ENCODE measurements at places on chromosomes 1 and 21. TPM values are rescaled to one million over a fixed set of nuclear protein-coding genes. Genes with fewer than 3 reads are reported as not detected.

DNA sequence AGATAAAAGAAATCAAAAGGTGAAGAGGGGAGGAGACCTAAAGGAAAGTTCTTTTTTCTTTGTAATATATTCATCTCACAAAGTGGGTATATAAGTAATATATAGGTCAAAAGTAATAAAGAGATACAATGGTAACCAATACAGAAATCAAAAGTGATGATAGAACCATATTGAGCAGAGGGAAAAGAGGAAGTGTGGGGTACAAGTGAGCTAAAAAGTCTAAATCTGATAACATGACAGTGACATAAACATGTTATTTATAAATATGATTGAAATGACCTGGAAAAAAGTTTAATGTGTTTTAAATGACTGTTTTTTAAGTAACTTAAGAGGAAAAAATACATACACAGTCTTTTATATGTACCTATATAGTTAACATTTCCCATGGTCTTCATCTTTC is 70.5 kb downstream of the MRPL39 start:
- DNase-seq = no peak

- DNase-seq = no peak
Measured at GRCh38 chr1:153058826-153059784, 1.8 kb upstream of the SPRR2A start.

- DNase-seq = no peak
Measured at GRCh38 chr1:38062361-38063288, 16.0 kb upstream of the POU3F1 start.

DNA sequence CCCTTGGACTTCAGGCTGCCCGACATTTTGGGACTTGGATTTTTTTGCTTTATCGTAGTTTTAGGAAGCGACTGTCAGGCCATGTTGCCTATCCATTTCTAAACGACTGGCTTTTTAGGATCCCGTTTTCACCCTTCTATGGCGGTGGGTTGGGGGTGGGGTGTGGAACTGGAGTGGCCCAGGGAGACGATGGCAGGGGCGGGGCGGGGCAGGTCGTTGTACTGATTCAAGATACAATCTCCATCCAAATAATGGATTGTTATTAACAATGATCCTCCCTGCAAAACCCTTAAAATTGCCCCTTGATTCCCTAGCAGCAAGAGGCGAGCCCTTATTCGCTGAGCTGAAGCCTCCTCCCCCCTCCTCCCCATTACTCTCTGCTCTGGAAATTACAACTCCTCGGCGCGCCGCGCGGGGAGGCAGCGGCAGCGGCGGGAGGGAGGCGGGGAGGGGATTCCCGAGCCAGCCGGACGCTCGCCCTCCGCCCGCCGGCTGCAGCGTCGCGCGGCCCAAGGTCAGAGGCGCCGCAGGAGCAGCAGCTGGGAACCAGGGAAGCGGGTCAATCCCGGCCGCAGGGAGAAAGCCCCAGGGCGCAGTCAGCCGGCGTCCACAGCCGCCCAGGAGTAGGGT is at the start of gene TRIM67:
Gene TRIM67, plus strand, starts transcription at position 392 of the 630 bp plus-strand sequence. CDS start 912 bp downstream, outside the sequence.
- no peak for DNase-seq

GRCh38 chr1:107009281-107009680 is 47.2 kb upstream of the PRMT6 start:
- DNase-seq = no peak

DNA sequence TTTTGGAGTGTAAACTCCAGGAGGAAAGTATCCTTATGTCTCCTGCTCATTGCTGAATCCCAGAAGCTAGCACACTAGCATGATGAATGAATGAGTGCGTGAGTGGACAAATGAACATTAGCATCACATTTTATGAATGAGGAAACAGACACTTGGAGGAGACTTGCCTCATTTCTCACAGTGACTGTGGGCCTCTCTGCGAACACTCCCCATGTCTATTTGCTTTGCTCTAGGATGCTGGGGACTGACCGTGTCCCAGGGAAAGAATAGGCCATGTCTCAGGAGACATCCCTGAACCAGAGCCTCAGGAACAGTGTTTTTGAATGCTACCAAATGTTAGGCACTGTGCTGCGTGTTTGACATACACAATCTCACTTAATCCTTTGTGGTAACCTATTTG is 140.9 kb downstream of the OMA1 start:
- no peak for DNase-seq

- DNase-seq = no peak
Measured at GRCh38 chr1:190477762-190478148, at the start of gene BRINP3. Gene BRINP3, minus strand, starts transcription at chr1:190477864.

- DNase-seq = no peak
Measured at GRCh38 chr1:182149411-182149965, 88.0 kb upstream of the ZNF648 start.

DNA sequence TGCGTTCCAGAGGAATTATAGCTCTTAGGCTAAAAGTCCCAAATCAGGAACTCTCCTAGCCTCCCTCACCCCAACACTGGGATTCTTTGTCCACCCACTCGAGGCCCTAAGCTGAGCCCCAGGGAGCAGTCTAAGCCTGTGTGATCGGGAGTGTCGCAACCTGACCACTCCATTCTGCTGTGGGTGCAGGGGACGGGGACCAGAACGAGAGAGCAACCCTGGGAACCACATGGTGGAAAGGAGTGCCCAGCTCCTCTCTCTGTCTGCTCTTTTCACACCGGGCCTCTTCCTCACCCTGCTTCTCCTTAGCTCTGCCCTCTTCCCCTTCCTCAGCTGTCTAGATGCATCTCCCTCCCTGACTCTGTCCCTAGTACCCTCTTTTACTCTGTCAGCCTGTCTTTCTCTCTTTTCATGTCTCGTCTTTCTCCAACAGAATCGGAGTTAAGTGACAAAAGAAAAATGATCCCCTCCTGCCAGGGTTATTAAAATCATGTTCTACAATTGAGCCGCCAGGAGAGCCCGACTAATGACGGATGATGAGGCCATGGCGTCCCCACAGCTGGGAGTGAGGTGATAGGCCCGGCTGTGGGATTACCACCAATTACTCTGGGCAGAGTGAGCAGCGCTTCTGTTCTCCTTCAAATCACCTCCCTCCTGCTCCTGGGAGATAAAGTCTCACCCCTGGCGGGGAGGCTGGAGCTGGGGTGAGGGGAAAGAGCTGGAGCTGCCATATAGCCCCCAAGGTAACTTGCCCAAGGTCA is 34.5 kb upstream of the CSF3R start:
- no peak for DNase-seq

- DNase-seq = no peak
Measured at GRCh38 chr1:238953448-238954010, 432.8 kb upstream of the CHRM3 start.

- DNase-seq = no peak
Measured at GRCh38 chr1:204511366-204511765, 4.8 kb upstream of the MDM4 start.

- peak; percentile 22 for DNase-seq
Measured at GRCh38 chr1:28199328-28200233, 23.1 kb upstream of the PTAFR start.

GRCh38 chr1:117511273-117511672 is 94.6 kb upstream of the TENT5C start:
- no peak for DNase-seq

DNA sequence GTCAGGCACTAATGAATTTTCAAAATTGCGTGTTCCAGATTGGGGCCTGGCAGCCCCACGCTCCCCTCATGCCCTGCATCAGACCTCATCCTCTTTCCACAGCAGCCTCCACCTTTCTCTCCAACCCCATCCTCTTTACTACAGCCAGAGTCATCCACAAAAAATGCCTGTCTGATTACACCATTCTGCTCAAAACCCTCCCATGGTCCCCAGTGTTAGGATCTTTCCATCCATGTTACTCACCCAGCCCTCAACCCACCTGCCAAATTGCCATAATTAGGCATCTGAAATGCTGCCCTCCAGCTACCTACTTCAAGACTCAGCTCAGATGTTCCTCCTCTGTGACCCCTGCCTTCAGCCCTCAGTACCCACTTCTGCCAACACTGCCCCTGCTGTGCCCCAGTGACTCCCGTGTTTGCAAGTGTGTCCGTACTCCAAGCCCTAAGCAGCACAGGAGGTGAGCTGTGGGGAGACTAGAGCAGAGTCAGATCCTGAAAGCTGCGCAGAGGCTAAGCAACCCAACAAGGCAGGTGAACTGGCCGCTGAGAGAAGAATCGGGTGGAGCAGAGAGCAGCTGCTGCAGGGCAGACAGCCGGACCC is 715 bp upstream of the ARTN start:
- no peak for DNase-seq

RXRG gene
- total RNA-seq = not detected

PDIK1L gene
- total RNA-seq = 6.8 TPM

LCE1C gene
- total RNA-seq = not detected

LDLRAD2 gene
- total RNA-seq = not detected

LCE6A gene
- not detected for total RNA-seq

RAB3B gene
- total RNA-seq = not detected

BMP8B gene
- not detected for total RNA-seq

TPTE gene
- total RNA-seq = not detected

NUDT4B gene
- not detected for total RNA-seq

PYHIN1 gene
- 42.1 TPM for total RNA-seq

PRR9 gene
- total RNA-seq = not detected

RGS4 gene
- total RNA-seq = not detected

CD247 gene
- total RNA-seq = 295 TPM

PROK1 gene
- total RNA-seq = not detected

Data from T-helper 17 cell (primary cell).